A549 treated with DMSO at 1 μM for 4 hours (cell line): ENCODE measurements at places on chromosomes 4 and X. TPM values are rescaled to one million over a fixed set of nuclear protein-coding genes. Genes with fewer than 3 reads are reported as not detected.

Gene SPINK2
- total RNA-seq = not detected in 5 replicates

Gene TCEAL7
- not detected in 5 replicates for total RNA-seq

Gene FGFBP2
- not detected in 5 replicates for total RNA-seq

Gene SPATA4
- 0.07 to 0.55 TPM (median 0.17 TPM) in 4 of 5 replicates, not detected in the other for total RNA-seq

Gene EXOC1L
- total RNA-seq = not detected in 5 replicates

Gene ELMOD2
- total RNA-seq = 8.4 to 12.7 TPM (median 11.5 TPM) in 5 replicates

Gene GPR173
- total RNA-seq = 0.01 to 0.02 TPM in 2 of 5 replicates, not detected in the others

Gene HSFX4
- not detected in 5 replicates for total RNA-seq

Gene LEF1
- total RNA-seq = not detected in 5 replicates

Gene C4orf33
- 4.0 to 5.4 TPM (median 4.7 TPM) in 5 replicates for total RNA-seq

Gene SH3TC1
- total RNA-seq = 7.6 to 10.5 TPM (median 8.3 TPM) in 5 replicates

Gene DCAF12L2
- total RNA-seq = 0.13 to 0.21 TPM (median 0.16 TPM) in 4 of 5 replicates, not detected in the other

Gene SLC9B1
- 0.09 to 0.28 TPM (median 0.11 TPM) in 3 of 5 replicates, not detected in the others for total RNA-seq

Gene SPANXN3
- total RNA-seq = not detected in 5 replicates

Gene PROM1
- 0.02 to 0.22 TPM (median 0.10 TPM) in 4 of 5 replicates, not detected in the other for total RNA-seq

Gene RBM47
- 19.5 to 28.1 TPM (median 25.4 TPM) in 5 replicates for total RNA-seq

Gene ATP1B4
- total RNA-seq = not detected in 5 replicates

Gene HELT
- total RNA-seq = not detected in 5 replicates

Gene NAP1L3
- 0.22 to 0.61 TPM (median 0.40 TPM) in 5 replicates for total RNA-seq

Gene SSX2
- total RNA-seq = not detected in 5 replicates

Gene ADH1B
- not detected in 5 replicates for total RNA-seq

Gene ANOS1
- total RNA-seq = 0.03 to 0.09 TPM (median 0.05 TPM) in 3 of 5 replicates, not detected in the others

Gene QRFPR
- total RNA-seq = 0.08 to 0.19 TPM (median 0.08 TPM) in 3 of 5 replicates, not detected in the others

Gene AKAP14
- total RNA-seq = not detected in 5 replicates

Gene PDE6B
- not detected in 5 replicates for total RNA-seq

Gene SCRG1
- total RNA-seq = not detected in 5 replicates

Gene RBM10
- 32.5 to 44.8 TPM (median 41.1 TPM) in 5 replicates for total RNA-seq

Gene HTN1
- total RNA-seq = not detected in 5 replicates

Gene PLAC1
- total RNA-seq = 0.28 to 0.91 TPM (median 0.55 TPM) in 5 replicates

Gene SPANXN4
- total RNA-seq = not detected in 5 replicates

Gene PSAPL1
- 0.07 to 0.17 TPM (median 0.09 TPM) in 5 replicates for total RNA-seq

Gene PNMA5
- not detected in 5 replicates for total RNA-seq

Gene UGT2A1
- total RNA-seq = not detected in 5 replicates
